ENCODE measurements at places on chromosomes 13 and 19.

- no peak for DNase-seq
Measured at GRCh38 chr19:18392417-18392816, 5.0 kb downstream of the LRRC25 start.

- no peak for DNase-seq
Measured at GRCh38 chr13:113508521-113509254, 18.2 kb upstream of the DCUN1D2 start.

DNA sequence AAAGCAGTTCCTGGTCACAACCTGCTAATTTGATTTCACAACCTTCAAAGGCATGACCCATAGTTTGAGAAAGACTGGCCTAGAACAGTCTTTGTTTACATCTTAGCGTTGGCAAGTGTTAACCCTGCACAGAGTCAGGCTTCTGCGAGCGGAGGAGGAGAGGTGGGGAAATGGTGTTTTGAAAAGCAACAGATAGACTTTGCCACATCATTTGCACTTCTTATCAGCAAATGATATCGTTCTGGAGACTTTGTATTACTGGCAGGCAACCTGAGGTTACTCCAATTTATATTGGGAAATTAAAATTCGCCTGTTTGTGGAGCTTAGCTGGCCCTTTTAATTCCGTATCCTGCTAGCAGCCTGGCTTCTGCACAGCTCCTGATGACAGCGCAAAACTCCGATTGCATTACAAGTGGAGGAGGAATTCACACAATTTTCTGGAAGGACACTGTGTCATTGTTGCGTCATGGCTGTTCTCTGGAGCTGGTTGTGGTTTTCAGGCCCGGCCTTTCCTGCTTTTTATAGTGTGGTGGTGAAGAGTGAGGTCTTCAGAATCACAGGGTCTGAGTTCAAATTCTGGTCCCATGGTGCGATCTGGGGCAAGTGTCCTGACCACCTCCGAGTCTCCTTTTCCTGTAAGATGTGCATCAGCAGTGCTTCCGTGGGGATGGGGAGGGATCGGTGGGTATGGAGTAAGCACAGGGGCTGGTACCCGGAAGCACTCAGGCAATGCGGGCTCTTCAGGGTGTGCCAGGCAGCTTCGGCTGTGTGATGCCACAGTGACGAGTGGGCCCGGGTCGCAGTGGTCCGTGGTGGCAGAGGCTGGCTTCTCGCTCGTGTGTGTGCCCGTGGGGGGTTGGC, 49.1 kb upstream of the EHD2 start:
- no peak for DNase-seq

- peak; percentile 61 for DNase-seq
Measured at GRCh38 chr19:40598121-40598917, 2.9 kb upstream of the LTBP4 start.

- DNase-seq: no peak
Measured at GRCh38 chr19:5003781-5004180, 34.9 kb downstream of the KDM4B start.

GRCh38 chr13:67854990-67855389, 624.9 kb upstream of the PCDH9 start:
- DNase-seq: no peak

DNA sequence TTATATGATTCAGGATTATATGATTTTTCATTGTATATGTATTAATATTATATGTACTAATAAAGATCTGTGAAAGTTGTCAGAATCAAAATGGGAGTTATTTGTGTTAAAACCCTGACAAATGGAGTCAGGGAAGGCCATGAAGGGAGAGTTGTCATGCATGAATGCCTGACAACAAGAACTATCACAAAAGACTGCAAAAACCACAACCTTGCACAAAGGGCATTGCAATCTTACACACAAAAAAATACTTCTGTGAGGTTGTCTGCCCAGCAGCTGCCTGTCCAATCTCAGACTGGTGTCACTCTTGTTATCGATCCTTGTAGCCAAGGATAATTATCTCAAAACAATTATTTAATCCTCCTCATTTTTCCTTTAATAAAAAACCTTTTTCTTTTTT, 21.2 kb upstream of the RBM26 start:
- no peak for DNase-seq

DNA sequence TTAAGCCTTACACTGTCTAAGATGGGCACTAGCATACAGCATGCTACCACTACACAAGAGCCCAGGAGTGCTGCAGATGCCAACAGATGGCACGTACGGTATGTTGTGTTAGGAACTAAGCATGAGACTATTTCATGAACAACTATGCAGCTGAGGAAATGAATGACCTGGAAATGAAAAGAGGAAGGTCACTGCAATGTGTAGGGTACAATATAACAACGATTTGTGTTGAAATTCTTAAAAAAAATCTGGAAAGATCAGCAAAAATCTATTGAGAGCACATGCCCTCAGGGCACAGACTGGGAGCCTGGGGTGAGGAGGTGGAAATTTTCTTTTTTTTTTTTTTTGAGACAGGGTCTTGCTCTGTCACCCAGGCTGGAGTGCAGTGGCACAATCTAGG, 14.4 kb downstream of the HAUS8 start:
- no peak for DNase-seq

GRCh38 chr13:62629618-62630017, 1214.0 kb upstream of the PCDH20 start:
- no peak for DNase-seq

GRCh38 chr19:12847159-12848139, 9.1 kb downstream of the MAST1 start:
- DNase-seq: peak; percentile 66

DNA sequence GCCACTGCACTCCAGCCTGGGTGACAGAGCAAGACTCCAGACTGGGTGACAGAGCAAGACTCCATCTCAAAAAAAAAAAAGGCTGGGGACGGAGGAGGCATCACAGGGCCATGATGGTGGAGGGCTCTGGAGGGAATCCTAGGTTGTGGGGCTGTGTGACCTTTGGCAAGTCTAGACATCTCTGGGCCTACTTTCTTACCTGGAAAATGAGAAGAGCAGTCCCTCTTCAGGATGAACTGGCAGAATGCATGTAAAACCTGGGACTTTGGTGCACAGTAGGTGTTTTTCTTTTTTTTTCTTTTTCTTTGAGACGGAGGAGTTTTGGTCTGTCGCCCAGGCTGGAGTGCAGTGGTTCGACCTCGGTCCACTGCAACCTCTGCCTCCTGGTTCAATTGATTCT, 13.7 kb downstream of the CIB3 start:
- DNase-seq: no peak

DNA sequence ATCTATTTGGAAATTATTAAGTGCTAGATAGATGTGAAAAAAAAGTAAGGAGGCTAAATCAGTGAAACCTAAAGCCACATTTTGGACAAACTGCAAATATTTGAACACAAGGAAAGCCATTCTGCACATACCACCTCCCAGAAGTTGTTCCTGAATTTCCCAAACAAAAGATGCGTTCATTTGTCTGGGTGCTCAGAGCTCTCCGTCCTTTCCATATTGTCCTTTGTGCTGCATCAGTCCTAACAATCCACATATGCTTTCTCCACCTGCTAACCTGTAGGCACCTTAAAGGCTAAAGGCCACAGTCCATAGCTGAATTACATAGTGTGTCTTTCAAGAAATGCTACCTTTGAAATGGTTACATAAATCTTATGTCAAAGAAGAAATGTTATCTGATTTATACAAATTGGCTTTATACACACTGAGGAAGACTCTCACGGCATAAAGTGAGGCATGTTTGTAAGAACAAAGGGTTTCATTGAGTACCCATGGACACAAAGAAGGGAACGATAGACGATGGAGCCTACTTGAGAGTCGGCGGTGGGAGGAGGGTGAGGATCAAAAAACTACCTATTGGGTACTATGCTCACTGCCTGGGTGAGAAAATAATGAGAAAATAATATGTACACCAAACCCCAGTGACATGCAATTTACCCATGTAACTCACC, 182.0 kb downstream of the RGCC start:
- DNase-seq: no peak

DNA sequence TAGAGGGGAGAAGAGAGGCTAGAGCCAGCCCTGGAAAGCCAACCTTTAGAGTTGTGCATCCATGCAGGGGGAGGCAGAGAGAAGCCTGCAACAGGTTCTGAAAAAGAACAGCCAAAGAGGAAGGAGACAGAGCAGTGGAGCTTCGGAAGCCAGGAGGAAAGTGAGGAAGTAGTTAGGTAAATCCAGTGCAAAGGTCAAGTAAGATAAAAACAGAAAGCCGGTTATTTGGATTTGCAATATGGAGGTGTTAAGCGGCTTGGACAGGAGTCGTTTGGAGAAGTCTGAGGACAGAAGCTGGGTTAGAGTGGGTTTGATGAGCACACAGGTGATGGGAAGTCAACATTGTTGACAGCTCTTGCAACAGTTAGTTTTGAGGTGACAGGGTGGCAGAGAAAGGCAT, 53.5 kb upstream of the FLT1 start:
- DNase-seq: no peak

GRCh38 chr13:44128552-44129001, 245.0 kb upstream of the SERP2 start:
- DNase-seq: no peak

DNA sequence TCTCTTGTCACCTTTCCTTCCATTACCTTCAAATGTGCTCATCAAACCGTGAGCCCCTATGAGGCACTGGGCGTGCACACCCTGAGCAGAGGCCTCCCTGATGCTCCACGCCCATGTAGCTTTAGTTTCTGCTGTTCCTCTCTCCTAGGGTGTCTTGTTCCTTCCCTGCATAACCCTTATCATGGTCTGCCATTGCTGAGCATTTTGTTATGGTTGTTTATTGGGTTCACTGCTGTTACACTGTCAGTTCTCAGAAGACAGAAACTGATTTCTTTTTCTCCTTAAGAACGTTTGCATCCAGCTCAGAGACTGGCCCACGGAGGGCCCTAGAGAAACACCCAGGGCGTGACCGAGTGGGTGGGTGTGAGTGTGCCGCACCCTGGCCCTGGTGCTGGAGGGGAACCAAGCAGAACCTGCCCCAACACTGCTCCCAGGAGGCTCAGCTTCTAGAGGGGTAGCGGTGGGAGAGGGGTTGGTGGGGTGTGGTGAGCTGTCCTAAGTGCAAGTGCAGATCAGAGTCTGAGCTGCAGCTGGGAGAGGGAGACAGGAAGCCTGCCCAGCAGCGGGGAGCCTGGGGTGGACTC, 61.4 kb upstream of the URI1 start:
- no peak for DNase-seq

GRCh38 chr13:50116430-50116973, 101.3 kb downstream of the KCNRG start:
- no peak for DNase-seq

DNA sequence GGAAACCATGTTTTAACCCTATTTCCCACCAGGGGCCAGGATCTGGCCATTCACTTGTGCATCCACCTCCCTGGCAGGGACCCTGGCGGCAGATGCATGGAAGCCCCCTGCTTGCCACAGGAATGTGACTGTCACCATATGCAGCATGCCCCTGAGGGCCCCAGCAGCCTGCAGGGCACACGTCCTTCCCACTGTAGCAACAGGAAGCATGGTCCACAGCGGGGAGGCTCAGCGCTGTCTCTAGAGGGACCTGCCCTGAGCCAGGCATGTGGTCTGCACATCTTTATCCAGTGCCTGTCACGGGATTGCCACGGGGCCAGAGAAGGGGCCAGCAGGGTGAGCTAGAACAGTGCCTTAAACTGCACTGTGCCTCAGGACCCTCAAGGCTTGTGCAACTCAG, 34.9 kb upstream of the MCF2L start:
- DNase-seq: no peak

GRCh38 chr13:75881109-75881775, 245.1 kb downstream of the LMO7 start:
- no peak for DNase-seq

DNA sequence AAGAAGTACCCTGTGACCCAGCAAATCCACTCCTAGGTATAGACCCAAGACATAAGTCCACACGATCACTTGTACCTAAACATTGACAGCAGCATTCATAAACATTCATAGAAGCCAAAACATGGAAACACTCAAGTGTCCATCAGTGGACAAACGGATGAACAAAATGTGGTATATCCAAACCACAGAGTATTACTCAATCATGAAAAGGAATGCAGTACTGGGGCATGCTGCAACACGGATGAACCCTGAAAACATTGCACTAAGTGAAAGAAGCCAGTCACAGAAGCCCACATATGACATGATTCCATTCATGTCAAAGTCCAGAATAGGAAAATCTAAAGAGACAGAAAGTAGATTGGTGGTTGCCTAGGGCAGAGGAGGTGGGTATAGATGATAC, 22.8 kb upstream of the CCNE1 start:
- no peak for DNase-seq

DNA sequence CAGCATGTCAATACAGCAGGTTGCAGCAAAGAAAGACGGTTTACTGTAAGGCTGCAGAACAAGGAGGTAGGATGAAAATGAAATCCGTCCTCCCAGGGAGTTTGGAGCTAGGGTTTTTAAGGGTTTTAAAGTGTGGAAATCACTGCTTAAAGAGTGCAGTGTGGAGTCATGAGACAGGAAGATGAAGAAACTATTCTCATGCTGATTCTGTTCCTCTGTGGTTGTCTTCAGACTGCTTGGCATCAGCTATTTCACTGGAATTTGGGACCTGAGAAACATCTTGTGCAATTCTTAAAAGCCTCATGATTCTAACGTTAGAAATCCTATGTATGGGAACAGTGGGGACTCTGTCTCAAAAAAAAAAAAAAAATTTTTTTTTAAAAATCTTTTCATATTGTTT, 11.4 kb downstream of the ZNF331 start:
- no peak for DNase-seq

- no peak for DNase-seq
Measured at GRCh38 chr13:107208889-107209288, 641.0 kb upstream of the ARGLU1 start.

GRCh38 chr19:10037809-10038208, 24.5 kb downstream of the RDH8 start:
- DNase-seq: no peak

DNA sequence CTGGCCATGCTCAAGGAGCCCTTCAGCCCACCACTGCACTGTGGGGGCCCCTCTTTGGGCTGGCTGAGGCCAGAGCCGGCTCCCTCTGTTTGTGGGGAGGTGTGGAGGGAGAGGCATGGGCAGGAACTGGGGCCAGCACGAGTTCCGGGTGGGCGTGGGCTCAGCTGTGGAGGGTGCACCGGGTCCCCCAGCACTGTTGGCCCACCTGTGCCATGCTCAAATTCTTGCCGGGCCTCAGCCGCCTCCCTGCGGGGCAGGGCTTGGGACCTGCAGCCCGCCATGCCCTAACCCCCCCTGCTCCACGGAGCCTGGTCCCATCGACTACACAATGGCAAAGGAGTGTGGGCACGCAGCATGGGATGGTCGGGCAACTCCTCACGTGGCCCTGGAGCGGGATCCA, 38.8 kb upstream of the TNFRSF19 start:
- no peak for DNase-seq

- no peak for DNase-seq
Measured at GRCh38 chr13:29594303-29594709, 1.2 kb downstream of the SLC7A1 start.

All from stimulated activated CD8-positive, alpha-beta memory T cell treated with anti-CD3 and anti-CD28 coated beads, Interleukin-4, amount 100 ng/mL, for 1 hour (primary cell).